Daoy (cell line): ENCODE measurements at places on chromosomes 16 and 17. TPM values are rescaled to one million over a fixed set of nuclear protein-coding genes. Genes with fewer than 3 reads are reported as not detected.

MAP2K6 gene
- total RNA-seq: 0.40 and 5.9 TPM in 2 replicates

HSD11B2 gene
- total RNA-seq: not detected in 2 replicates

VAT1 gene
- 57.9 and 69.3 TPM in 2 replicates for total RNA-seq

ITGAX gene
- 0.42 and 1.5 TPM in 2 replicates for total RNA-seq

CEMP1 gene
- not detected in 2 replicates for total RNA-seq

TBKBP1 gene
- 0.77 and 1.9 TPM in 2 replicates for total RNA-seq

SHBG gene
- 0.69 TPM in 1 of 2 replicates, not detected in the other for total RNA-seq

ZNF624 gene
- total RNA-seq: 1.8 and 18.0 TPM in 2 replicates

TVP23A gene
- not detected in 2 replicates for total RNA-seq

DCAF7 gene
- 29.9 and 36.7 TPM in 2 replicates for total RNA-seq

NOD2 gene
- 0.06 and 0.30 TPM in 2 replicates for total RNA-seq
